ENCODE measurements at places on chromosomes 4 and X.

DNA sequence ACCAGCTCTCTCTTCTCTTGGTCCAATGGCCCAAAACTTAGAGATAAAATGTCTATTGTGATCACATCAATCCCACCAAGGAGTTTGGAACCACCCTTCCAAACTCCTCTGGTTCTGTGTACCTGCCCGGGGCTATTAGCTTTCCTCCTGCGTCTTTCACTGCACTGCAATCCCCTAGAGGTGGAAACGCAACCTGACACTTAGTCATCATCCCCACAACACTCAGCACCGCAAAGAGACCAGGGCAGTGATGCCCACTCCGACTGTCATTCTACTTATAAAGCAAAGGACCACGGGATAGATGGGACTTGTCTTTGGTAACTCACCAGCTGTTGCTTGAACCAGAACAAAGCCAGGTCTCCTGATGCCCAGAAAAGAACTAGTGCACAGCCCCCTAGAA lies 22.0 kb downstream of the AFAP1 start:
- DNase-seq: no peak

DNA sequence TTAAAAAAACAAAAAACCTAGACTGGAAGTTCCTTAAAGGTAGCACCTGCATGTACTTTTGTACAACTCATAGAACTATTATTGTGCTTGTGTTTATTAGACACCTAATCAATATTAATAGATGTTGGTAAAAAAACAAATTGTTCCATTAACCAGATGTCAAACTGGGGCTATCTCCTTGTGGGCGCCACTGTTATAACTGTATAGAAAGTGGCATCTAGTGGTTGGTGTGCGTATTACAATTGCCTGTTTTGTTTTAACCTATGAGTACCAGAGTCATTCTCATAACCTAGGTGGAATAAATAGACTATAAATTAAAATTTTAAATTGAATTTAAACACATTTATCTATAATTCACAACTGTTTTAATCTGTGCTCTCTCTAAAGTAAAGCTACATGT lies 97.4 kb downstream of the COL4A5 start:
- DNase-seq: no peak

GRCh38 chrX:9995855-9996339 lies 28.7 kb downstream of the CLDN34 start:
- DNase-seq: peak; percentile 66

DNA sequence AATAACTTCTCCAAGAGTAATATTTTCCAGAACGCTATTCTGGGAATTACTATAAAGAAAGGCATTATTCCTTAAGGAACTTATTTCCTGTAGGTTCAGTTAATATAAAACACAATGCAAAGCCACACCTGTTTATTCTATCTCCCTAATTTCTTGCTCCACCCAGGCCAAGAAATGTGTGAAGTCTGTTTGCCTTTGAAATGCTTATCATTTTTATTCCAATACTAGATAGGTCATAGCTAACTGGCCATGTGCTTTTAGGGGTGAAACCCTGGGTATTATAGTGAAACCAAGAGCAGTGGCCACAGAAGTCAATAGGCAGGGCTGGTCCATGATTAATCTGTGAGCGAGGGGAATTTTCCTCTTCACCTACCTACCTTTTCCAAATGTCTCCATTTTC lies 14.8 kb downstream of the CXCL3 start:
- no peak for DNase-seq

GRCh38 chr4:3201718-3202702 lies 46.9 kb upstream of the MSANTD1 start:
- DNase-seq: no peak

GRCh38 chrX:20011608-20012007 lies 20.7 kb upstream of the BCLAF3 start:
- no peak for DNase-seq

DNA sequence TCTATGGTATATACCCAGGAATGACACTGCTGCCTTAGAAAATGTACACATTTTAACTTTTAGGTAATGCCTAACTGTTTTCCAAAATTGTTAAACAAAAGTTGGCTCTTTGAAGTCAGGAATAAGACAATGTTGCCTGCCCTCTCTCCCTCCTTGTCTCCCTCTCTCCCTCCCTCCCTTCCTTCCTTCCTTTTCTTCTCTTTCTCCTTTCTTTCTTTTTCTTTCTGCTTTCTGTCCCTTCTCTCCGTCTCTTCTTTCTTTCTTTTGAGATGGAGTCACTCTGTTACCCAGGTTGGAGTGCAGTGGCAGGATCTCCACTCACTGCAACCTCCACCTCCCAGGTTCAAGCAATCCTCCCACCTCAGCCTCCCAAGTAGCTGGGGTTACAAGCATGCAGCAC lies 4.6 kb upstream of the TMA16 start:
- no peak for DNase-seq

DNA sequence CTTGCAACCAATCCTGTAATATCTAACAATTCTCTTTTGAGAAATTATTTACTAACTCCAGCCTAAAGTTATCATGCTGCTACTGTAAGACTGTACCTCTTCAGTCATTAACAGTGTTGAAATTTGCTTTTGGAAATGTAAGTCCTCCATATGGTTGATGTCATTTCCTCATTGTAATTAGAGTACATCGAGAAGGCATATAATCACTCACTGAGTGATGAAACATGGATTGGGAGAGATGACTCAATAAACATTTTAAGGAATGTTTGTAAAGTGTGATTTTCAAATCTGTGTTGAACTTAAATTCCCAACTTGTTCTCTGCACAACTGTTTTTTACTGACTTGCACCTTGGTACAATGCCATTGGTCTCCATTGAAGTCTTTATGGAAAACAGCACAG lies 61.2 kb downstream of the HMGB2 start:
- no peak for DNase-seq

DNA sequence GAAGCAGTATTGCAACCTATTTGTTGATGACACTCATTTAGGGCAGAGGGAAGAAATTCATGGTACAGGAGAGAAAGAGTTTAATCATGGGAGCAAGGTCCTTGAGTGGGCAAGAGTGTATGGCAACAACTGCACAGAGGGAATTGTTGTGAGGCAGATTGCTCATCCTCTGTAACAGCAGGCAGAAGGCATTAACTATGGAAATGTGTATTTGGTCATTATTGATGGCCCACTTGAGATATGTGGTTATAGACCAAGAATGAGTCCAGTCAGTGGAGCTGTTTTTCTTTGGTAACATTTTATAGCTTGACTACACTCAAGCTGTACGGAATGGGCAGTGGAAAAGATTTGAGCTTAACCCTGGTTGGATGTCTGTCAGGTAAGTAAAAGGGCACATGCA lies 15.9 kb downstream of the PLRG1 start:
- DNase-seq: no peak

- no peak for DNase-seq
Measured at GRCh38 chr4:3346146-3346545, 53.3 kb downstream of the RGS12 start.

DNA sequence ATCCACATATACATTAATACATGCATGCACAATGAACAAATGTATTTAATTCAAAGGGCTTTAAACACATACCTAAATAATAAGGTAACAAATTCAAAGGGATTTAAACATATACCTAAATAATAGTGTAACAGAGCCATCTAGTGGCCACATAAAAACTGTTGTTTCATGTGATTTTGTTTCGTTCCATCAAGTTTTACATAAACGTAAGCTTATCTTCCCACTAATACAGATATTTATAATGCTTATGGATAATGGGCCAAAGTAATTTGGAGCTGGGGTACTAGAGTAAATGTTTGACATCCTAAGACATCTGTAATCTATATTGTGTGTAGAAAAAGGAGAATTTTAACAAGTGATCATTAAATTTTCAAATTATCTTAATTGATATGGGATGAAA lies 82.3 kb downstream of the PRSS12 start:
- DNase-seq: no peak

- no peak for DNase-seq
Measured at GRCh38 chrX:147738265-147738664, 173.5 kb upstream of the FMR1 start.

All from activated naive CD4-positive, alpha-beta T cell (primary cell).